ENCODE measurements at places on chromosomes 2 and 18.

DNA sequence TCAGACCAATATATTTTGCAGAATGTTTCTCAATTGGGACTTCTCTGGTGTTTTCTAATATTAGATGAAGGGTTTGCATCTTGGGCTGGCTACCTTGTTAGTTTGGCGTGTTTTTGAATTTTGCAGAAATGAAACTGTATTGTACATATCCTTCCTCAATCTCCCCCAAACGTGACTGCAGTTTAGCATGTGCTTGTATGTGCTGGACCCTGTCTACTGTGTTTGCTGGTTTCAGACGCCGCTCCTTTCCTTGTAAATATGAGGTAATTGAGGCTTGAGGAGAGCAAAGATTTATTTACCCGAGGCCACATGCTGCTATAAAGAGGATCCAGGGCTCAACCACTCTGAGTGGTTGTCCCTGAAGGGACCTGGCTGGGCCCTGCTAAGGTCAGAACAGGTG lies 57.2 kb downstream of the NGEF start:
- no peak for DNase-seq

DNA sequence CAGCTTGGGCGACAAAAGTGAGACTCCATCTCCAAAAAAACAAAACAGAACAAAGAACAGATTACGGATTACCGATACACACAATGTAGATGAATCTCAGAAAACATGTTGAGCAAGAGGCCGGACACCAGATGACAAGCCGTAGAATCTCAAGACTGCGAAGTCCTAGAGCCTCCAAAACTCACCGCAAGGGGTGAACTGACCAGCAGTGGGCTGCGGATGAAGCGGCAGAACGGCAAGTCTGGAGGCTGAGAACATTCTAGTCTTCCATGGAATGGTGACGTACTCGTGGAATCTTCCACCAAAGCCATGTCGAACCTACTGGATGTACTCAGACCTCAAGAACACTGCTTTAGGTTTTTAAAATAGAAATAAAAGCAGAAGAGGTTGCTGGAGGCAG lies 198.8 kb downstream of the NDUFA10 start:
- no peak for DNase-seq

GRCh38 chr2:45904946-45905631 lies 253.6 kb downstream of the PRKCE start:
- DNase-seq, result no peak

DNA sequence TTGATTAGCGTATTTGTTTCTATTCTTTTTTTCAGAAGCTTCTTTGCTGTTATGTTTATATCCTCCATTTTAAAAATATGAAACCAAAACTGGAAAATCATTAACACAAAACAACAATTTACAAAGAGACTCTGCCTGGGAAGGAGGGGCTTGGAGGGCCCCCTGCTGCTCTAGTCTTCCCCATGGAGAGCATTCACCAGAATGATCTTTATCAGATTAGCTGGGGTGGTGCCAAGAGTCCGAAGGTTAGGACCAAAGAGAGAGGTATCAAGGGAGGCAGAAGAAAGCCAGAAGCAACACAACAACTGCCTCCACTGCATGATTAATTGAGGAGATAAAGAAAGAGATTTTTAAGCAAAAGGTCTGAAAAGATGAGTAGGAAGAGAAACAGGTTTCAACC lies 218.6 kb downstream of the IRS1 start:
- peak; percentile 41 for DNase-seq
